ENCODE measurements at places on chromosomes 3 and 15.

- no peak for DNase-seq
These were observed 116.1 kb downstream of the ULK4 start for GRCh38 chr3:41845826-41846225.

DNA sequence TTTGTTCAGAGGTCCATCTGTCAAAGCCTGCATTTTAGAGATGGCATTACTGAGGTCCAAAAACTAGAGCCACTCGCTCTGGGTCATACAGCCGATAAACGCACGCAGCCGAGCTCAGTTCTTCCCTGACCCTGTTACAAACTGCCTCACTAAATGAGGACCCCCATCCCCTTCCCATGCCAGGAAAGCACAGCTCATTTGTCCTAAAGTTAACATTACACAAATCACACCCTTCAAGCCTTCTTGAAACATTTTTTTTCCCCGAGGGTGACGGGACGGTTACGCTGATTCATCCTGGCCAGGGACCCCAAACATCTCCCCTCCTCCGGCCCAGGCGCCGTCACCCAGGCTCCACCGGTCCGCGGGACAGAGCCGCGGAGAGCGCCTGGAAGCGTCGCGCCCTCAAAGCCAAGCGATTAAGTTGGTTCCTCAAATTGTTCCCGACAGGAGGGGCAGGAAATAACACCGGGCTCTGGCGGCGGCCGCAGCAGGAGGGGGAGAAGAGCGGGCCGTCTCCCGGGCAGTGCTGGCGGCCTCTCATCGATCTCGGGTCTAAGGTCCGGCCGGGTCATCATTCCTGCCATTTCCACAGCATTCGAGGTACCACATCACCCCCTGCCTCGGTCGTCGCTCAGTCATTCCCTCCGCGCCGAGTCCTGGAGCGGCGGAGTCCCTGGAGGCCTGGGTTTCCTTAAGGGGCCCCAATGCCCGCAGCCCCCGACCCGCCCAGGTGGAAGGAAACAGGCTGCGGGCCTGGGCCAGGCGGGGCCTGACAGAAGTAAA is 619 bp upstream of the CMTM8 start:
- no peak for DNase-seq

GRCh38 chr15:90879730-90880366 is 4.5 kb upstream of the FES start:
- DNase-seq = no peak

GRCh38 chr3:105722943-105723556 is 145.8 kb downstream of the CBLB start:
- no peak for DNase-seq

- DNase-seq = no peak
These were observed 674.8 kb downstream of the TBL1XR1 start for GRCh38 chr3:176522436-176522835.

DNA sequence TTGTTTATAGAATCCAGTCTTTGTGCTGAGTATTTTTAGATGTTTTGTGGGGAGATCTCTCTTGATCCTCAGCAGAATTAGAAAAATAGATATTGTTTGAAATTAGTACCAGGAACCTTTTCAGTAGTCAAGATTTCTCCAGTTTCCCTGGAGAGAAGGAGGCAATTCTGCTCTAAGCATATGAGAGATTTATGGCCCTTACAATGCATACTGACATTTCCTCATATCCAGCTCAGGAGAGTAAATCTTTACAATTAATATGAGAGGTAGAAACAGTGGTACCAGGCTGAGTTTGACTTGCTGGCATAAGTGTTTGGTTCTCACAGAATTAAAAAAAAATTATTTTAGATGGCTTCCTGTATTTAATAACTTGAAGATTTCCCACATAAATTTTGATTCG is 239.1 kb upstream of the SGO1 start:
- no peak for DNase-seq

DNA sequence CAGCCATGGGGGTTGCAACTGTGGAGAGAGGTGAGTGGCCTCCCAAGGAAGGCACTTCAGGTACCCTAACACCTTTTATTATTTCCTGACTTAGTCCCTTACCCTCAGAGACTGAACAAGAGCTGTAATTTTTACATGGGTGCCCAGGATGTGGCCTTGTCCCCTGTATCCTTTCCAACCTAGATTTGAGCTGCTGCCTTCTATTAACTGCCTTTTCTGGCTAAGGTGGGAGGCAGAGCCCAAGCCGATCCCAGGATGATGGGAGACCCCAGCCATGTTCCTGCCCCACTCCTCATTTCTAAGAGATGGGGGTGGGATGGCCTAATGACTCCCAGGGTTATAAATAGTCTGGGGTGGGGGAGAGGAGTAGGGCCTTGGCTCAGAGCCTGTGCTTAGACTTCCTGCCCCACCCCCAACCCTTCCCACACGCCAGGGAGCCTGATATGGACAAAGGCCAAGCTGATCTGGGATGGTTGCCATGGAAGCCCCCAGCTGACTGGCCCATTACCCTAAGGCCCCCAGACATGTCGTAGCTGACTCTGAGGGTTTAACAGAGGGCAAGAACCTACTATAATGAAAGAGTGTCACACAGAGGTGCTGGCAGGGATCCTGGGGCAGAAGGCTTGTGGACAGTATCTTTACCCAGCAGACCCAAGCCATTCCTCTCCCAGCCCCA is 1.9 kb downstream of the KLHDC8B start:
- no peak for DNase-seq

DNA sequence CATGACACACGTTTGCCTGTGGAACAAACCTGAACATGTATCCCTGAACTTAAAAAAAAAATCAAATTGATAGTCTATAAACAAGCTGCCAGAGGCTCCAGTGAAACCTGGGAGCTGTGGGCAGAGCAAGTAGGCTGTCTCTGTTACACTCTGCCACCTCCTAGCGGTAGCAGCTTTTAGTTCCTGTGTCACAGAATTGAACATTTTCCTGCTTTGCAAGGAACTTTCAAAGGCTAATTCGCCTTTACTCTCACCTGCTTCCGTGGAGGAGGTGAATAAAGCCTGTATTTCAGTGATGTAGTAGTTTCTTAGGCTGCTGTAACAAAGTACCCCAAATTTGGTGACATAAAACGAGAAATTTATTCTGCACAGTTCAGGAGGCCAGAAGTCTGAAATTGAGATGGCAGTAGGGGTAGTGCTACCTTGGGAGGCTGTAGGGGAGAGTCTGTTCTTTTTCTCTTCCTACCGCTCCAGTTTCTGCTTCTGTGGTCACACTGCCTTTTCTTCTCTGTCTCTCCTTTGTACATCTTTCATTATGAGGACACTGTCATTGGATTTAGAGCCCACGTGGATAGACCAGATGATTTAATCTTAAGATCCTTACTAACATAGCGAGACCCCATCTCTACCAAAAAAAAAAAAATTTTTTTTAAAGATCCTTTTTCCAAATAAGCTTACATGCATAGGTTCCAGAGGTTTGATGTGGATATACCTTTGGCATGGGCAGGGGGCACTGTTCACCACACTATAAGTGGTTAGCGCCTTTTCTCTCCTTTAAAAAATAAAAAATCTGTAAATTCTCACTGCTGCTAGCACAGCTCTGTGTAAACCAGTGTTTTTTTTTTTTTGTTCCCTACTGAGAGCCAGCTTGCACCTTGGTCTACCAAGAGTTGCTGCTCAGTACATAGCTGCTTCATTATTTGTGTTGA is 25.3 kb downstream of the FBXO22 start:
- DNase-seq = no peak

Data from activated naive CD4-positive, alpha-beta T cell treated with Interleukin-2 at 50 U/mL for 16 hours (primary cell).